ENCODE measurements at places on chromosomes 2 and 18.

- no peak for DNase-seq
Measured at GRCh38 chr2:227390468-227391256, 2.9 kb upstream of the SCYGR1 start.

DNA sequence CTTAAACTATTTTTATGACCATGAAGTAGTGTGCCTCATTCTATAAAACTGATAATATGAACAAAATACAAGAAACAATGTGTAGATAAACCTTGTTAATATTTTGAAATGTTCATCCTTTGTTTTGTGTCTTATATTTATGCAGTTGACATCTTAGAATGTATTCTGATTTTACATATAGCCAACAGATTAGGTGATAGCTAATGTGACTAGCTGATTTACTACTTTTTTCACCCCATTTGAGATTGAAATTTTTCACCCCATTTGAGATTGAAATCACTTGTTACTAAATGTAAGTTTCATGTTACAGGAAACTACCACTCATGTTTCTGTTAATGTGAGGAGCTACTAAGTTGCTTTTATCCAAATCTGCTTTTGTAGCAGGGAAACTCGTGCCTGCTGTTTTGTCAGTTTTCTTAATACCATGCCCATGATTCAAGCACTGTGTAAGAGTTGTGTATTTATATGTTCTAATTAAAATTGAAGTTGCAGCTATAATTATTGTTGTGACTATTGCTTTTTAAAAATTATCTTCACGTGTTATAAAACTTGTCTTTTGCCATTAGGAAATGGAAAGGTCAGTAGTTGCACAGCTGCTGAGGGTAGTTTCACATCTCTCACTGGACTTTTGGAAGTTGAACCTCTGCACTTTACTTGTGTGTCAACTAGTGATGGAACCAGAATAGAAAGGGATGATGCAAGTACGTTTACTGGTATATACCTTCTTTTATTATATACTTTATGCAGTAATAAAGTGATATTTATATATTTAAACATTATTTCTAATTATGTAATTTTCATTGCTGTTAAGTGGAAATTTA, 96.6 kb downstream of the BIRC6 start:
- DNase-seq: no peak

- no peak for DNase-seq
Measured at GRCh38 chr18:10488017-10488416, 33.6 kb downstream of the APCDD1 start.

- no peak for DNase-seq
Measured at GRCh38 chr2:101153787-101154186, 2.6 kb upstream of the TBC1D8 start.

DNA sequence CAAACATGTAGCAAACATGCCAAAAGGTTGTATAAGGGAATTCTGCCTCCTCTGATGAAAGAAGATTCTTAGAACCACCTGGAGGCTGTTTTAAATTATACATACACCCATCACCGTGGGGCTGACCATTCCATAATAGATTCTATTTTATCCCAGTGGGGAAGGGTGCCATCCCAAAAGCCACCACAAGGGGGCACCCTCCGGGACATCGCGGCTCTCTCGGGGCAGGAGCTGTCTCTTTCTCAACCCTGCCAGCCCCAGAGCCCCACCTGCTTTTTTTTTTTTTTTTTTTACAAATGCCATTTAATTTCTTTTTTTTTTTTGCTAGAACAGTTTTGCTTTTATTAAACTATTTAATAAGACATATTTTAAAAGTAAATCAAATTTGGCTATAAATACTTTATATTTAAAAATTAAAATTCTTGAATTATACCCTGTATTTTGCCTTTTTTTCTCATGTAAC, 8.6 kb upstream of the MTCL1 start:
- DNase-seq: peak; percentile 52

- no peak for DNase-seq
Measured at GRCh38 chr2:191350826-191351225, 105.6 kb downstream of the MYO1B start.

DNA sequence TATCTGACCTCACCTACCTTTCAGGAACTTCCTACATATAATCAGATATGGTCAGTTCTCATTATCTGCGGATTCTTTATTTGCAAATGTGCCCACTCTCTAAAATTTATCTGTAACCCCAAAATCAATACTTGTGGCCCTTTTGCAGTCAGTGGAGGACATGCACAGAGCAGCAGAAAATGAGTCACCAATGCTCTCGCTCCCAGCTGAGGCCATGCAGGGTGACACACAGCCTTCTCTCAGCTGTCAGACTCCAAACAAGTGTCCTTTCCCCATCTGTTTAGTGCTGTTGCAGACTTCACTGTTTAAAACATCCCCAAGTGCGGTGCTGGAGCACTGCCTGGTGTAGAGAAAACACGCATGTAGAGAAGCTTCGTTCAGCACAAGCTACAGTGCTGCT, 171.9 kb upstream of the SALL3 start:
- DNase-seq: no peak

GRCh38 chr2:98140210-98140609, 53.2 kb downstream of the VWA3B start:
- DNase-seq: no peak

GRCh38 chr2:221716426-221717303, 144.6 kb upstream of the EPHA4 start:
- no peak for DNase-seq

DNA sequence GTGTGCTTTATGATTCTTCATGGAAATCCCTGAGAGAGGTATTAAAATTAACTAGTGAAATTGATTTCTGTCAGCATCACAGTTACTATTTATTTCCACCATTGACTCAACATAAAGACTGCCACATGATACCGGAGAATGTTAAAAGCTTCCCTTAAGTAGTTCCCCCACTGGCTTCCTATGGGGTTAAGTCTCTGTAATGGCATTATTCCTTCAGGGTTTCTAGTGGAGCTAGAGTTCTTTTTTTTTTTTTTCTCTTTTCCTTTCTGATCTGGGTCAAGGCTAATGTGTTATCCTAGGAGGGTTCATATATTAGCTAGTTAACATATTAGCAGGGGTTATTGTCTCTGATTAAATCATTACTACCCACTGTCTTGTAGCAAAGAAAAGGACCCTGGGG, 1919.1 kb upstream of the PIK3C3 start:
- no peak for DNase-seq

DNA sequence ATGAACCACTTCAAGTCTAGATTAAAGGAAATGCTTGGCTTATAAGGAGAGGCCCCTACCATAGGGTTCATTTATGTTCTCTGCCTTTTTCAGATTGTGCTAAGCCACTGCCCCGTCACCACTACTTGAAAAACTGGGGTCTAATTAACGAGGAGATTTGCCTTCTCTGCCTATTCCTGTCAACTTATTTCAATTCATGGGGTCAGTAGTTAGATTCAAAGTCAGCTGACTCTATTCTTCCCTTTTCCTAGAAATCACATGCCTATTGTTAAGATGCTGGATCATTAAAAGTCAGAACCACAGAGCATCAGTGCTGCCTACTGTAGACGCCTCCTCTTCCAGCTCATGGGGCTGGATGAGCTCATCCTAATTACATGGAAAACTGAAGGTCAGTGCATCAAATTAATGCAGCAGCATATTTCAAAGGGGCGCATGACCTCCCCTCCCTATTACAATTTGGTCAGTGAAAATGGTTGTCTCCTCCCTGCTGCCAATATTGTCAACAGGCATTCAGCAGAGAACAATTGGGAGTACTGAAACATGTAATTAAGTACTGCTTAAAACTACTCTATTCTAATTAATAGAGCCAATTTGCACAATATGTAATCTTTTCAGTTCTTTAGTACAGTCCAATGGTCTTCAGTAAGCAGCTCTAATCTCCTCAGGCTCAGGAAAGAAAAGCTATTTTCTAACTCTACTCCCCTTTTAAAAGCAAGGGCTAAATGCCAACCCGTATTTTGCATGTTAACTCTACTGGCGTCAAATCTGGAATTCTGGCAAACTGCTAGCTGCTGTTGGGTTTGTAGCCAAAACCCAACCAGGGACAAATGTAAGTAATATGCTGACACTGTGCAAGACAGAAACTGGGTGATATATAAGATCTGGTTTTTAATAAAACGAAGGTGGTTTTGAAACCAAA, 117.4 kb upstream of the ITGB6 start:
- DNase-seq: peak; percentile 92

- no peak for DNase-seq
Measured at GRCh38 chr2:205755923-205756322, 73.6 kb downstream of the NRP2 start.

DNA sequence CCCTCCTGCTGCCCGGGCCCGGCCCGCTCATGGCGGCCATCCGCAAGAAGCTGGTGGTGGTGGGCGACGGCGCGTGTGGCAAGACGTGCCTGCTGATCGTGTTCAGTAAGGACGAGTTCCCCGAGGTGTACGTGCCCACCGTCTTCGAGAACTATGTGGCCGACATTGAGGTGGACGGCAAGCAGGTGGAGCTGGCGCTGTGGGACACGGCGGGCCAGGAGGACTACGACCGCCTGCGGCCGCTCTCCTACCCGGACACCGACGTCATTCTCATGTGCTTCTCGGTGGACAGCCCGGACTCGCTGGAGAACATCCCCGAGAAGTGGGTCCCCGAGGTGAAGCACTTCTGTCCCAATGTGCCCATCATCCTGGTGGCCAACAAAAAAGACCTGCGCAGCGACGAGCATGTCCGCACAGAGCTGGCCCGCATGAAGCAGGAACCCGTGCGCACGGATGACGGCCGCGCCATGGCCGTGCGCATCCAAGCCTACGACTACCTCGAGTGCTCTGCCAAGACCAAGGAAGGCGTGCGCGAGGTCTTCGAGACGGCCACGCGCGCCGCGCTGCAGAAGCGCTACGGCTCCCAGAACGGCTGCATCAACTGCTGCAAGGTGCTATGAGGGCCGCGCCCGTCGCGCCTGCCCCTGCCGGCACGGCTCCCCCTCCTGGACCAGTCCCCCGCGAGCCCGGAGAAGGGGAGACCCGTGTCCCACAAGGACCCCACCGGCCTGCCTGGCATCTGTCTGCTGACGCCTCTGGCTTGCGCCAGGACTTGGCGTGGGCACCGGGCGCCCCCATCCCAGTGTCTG, 767 bp downstream of the RHOB start:
- DNase-seq: peak; percentile 52

- no peak for DNase-seq
Measured at GRCh38 chr2:86239745-86240144, 40.5 kb downstream of the MRPL35 start.

DNA sequence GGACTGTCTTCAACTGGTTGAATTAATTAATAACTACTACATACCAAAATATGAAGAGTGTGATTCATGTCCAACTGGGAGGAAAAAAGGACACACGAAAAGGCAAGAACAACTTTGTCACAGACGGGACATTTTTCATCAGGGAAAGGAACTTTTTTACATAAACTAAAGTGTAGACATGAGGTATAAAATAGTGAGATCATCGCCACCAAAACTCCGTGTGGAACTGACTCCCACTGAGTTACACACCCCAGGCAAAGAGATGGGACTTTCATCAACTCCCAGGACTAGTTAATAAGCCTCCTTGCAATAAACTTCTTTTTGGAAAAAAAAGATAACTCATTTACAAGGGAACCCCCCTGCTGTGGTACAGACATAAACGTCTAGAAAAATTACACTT, 12.9 kb upstream of the NMI start:
- DNase-seq: no peak

DNA sequence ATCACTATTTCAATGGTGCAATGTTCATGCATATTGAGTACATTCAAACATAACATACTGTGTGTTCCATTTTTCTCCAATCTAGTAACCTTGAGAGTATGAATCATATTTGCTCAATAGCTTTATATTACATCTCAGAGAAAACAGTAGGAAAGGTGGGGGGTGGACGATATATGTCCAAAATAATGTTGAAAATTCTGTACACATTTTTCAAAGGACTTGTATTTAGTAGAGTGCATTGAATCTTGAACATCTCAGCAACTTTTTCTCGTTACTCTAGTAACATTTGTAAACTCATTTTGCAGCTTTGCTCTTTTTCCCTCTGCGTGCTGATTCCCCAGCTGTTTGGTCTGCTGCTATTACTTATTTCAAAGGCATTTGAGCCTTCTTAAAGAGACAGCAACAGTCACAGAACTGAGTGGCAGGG, 1487.0 kb downstream of the LRP1B start:
- DNase-seq: no peak

DNA sequence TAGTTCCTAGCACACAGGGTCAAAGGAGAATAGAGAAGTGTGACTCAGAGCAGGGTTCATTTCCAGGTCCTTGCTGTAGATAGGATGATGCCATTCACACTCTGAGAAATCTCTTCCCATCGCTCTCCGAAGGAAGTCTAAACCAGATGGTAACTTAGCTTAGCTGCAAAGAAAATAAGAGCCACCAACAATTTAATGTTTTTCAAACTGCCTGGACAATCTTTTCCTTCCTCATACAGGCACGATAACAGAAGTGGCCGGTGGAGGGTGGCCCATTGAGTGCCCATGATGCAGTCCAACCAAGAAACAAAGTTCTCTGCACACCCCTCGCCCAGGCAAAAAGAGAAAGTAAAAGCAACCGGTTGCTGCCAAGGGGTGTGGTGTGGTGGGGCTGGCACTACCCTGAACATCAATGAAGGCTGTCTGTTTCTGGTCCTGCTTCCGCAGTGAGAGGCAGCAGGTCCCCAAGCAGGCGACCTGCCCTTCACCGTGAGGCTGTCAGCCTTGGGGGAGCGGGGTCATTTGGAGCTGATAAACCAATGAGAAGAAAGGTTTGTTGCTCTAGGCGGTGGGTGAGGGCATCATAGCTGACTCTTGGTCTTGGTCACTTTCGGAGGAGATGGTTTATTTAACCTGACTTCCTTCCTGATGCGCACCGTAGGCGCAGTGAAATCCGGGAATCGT, 105.6 kb upstream of the CD302 start:
- DNase-seq: peak; percentile 85

- no peak for DNase-seq
Measured at GRCh38 chr2:219511547-219512325, 2.5 kb upstream of the ASIC4 start.

DNA sequence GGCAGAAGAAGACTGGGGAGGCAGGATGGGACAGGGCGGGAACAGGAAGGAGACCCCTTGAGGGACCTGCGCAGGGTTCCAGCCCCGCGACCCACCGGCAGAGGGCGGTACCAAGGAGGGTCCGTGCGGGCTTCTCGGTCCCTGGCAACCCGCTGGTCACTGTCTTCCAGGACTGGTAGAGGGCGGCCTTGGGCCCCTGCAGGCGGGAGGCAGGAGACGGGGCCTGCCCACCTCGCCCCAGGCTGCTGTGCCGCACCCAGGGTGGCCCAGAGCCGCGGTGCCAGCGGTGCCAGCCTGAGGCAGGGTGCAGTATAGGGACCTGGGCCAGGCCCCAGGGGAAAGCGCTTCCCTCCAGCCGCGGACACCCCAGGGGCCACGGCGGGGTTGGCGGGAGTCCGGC, 34.5 kb downstream of the NEURL3 start:
- peak; percentile 58 for DNase-seq

DNA sequence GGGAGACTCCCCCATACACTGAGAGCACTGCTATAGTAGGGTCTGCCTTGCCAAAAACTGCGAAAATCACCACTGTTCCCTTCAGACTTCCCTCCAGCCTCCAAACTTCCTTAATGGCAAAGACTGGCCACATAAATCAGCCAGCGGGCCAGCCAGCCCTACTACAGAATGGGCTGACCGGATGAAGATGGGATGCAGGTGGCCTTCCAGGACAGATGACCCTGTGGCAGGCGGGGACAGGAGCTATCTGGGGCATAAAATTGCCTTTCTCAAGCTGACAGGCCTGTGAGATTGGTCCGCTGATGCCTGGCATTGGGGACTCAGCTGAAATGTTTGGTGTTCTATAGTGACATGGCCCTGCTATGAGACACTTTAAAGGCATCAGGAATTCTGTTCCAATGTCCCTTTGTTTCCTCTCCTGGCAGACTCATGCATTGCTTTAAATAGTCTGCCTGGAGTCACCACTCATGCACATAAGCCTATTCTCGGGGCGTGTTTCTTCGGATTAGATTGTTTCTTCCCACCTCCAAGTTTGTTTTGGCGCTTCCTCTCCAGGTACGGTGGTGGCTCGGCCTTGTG, 135.9 kb downstream of the ALPK2 start:
- DNase-seq: no peak

All from inflammatory macrophage treated with lipopolysaccharide for 4 hours (primary cell).